Activated naive CD4-positive, alpha-beta T cell (primary cell): ENCODE measurements at places on chromosomes 3 and 15.

DNA sequence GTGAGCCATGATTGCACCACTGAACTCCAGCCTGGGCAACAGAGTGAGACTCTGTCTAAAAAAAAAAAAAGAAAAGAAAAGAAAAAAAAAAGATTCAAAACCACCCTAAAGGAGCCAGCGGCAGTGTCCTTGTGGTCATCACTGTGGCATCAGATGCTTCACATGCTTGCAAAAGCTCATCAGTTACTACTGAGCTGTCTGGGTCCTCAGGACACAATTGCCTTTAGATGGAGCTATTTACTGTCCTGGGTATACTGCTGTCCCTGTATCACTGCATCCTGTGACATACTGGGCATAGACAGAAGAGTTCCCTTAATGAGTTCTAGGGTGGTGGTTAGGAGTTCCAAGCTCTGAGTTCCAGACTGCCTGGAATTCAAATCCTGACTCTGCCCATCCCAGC is 85.8 kb downstream of the LINGO1 start:
- no peak for DNase-seq

DNA sequence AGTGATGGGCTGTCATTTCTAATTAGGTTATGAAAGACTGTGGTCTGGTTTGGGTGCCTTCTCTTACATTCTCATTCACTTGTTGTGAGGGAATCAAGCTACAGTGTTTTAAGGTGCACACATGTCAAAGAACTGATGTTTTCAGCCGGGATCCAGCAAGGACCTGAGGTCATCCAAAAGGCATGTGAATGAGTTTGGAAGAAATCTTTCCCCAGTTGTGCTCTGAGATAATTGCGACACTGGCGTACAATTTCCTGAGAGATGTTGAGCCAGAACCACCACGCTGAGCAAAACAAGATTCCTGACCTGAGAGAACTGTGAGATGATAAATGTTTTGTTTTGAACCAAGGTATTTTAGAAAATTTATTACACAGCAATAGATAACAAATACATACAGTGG is 295.3 kb upstream of the SLITRK3 start:
- DNase-seq = no peak

DNA sequence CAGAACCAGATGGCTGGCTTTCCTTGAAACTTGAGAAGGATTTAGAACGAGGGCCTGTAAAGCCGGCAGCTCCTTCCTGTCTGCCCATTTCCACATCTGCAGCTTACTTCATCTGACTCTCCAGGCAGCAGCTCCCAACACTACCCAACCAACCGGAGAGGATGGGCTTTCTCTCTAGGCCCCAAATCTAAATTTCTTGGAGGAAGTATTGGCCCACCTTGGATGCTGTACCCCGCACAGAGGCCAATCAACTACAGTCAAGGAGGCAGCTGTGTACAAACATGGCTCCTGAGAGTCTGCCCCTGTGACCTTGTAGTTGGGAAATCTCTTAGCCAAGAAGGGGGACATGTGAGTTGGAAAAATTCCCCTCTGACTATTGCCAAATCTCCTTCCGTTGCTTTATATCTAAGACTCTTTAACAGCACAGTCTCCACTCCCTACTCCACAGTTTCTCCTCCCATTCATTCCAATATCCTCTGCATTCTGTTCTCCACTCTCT is 8.0 kb upstream of the ACAP2 start:
- no peak for DNase-seq

DNA sequence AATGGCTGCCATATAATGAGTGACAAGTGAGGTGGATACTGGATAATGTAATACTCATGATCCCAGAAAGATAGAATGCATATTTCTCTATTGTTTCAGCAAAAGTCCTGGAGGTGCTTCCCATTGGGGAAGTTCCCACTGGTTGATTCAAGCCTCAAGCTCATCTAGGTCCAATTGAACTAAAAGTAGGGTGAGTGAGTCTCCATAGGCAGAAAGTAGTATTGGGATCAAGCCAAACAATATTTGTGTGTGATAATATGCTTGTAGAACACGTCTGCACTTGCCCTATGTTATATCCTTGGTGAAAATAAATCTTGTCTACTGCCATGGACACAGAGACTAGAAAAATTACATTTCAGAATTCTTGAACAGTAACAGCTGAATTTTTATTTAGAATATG is 14.8 kb upstream of the ZBTB20 start:
- DNase-seq = no peak

DNA sequence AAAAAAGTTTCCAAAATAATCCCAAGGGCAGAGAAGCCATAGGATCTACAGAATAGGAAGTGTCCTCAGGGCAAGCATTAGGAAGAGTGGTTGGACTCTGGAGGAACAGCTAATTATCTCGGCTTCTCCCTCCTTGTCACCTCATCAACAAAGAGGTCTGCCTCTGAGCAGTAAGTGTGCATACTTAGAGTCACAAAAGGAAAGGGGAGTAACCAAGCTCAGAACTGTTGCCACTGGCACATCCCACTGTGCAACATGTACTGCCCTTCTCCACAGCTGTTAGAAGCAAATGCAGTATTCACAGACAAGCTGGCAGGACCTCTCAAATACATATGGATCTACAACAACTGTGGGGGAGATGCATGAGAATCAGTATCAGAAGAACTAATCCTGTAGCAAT is 31.5 kb downstream of the NGLY1 start:
- DNase-seq = no peak

DNA sequence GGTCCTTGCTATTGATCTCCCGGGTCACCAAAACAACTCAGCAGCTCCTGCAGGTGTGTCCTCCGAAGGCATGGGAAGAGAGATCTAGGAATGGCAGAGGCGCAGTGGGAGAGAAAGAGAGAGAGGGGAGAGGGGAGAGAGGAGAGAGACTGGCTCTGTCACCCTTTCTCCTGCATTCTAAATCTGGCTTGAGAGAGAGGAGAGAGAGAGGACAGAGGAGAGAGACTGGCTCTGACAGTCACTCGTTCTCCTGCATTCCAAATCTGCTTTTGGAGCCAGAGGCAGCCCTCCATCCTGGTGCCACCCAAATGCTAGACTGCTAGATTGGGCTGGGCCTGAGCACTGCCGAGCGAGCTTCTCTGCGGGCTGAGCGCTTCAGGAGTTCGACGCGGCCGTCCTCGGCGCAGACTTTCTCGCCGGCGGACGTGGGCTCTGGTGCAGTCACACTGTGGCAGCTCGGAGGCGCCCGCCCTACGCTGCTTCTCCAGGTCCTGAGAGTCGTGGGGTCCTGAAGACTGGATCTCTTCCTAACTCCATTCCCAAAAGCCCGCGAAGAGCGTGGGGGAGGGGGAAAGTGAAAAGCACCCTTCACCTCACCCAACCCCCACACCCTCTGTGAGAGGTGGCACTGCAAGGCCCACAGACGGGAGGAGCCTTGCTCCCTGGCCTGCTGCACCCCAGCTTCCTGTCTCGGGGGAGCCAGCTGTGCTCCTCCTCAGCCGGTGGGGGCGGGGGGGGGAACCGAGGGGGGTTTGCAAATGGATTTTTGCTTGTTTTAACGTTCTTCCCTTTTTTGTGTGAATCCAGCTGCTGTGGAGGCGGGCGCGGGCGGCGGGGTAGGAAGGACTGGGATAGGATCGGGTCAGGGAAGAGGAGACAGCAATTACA is 222.3 kb downstream of the MEIS2 start:
- no peak for DNase-seq

DNA sequence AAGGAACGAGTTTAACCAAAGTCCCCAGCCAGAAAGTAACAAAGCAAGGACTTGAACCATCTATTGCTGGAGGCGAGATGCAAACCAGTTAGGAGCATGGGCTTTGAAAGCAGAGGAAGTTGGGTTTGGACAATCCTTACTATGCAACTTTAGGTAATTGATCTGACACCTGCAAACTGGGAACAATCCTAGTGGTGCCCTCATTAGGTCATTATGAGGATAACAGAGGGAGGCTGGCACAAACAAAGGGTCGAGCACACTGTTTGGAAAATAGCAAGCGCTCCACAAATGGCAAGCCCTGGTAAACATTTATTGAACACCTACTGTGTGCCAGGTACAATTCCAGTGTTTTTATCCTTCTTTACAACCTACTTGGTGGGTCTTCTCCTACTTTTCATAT is 45.6 kb downstream of the WNT5A start:
- DNase-seq = no peak

GRCh38 chr15:60673918-60674558 is 195.1 kb upstream of the ICE2 start:
- no peak for DNase-seq

DNA sequence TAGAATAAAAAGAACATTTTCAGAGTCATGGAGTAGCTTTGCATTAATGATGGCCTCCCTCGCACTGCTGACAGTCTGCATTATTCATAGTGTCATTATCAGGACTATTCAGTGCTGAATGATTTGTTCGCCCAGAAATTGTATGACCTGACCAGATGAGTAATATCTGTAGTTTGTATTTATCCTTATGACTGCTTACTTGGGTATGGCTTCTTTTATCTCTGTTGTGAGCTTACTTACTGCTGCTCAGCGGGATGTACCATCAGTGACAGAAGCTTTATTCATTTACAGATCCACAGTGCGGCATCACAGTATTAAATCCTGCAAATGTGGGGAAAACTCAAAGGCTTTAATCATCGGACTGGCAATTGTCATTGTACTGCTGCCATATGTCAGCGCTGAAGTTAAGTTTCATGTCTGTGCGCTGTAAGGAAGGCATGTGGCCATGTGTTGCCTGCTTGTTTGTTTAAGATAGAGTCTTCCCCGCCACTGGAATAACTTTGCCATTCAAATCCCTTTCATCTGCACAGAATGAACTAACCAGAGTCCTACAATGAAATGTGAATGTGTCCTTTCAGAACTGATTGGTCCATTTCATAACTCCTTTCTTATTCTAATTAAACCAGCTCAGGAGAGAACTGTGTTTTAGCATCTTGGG is 262.2 kb downstream of the CHL1 start:
- DNase-seq = no peak

DNA sequence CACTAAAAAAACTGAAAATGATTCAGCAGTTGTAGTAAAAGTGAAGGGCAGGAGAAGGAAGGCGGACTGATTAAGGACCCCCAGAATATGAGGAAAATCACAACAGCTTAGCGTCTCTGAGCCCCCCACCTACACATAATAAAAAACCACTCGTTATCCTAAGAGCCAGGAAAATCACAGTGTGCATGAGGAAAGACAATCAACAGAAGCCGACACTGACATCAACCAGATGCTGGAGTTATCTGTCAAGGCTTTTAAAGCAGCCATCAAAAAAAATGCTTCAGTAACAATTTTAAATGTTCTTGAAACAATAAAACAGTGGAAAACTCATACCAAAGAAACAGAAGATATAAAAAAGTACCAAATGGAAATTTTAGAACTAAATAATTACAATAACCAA is 9.7 kb upstream of the CXCR6 start:
- DNase-seq = no peak

- no peak for DNase-seq
Observed at GRCh38 chr3:72973786-72974185, 22.8 kb upstream of the PPP4R2 start.

- no peak for DNase-seq
Observed at GRCh38 chr15:75677465-75678323, 30.0 kb downstream of the SNX33 start.
